Breast epithelium (tissue), 4 donors: ENCODE measurements at places on chromosomes 6 and 20. TPM values are rescaled to one million over a fixed set of nuclear protein-coding genes. Genes with fewer than 3 reads are reported as not detected.

GRCh38 chr6:16809753-16810358 lies 48.6 kb upstream of the ATXN1 start:
- H3K4me3 ChIP-seq = no peak overlapping the region
- no peaks in the 10 kb centered on the region for H3K4me1 ChIP-seq
- H3K27ac ChIP-seq = no peak overlapping the region
- no peaks in the 10 kb centered on the region for H3K27me3 ChIP-seq
- DNase-seq = no peak

DNA sequence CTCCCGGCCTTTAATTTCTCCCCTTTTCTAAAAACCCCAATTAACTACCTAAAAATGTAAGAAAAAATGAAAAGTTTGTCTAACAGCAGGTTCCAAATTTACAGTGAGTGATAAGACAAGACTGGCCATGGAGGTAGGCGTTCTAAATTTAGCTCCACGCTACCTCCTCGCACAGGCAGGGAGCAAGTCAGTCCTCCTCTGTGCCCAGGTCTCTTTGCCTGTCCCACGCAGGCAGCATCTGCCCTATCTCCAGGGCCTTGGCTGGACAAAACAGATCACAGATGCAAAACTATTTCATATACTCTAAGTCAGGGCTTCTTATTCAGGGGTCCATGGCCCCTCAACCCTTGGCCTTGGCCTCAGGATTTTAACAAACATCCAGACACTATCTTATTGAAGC lies 98.0 kb upstream of the JARID2 start:
- no peak for DNase-seq
- H3K27ac ChIP-seq = no peak overlapping the region
- H3K27me3 ChIP-seq = no peaks in the 10 kb centered on the region
- no peaks in the 10 kb centered on the region for H3K4me1 ChIP-seq
- H3K4me3 ChIP-seq = no peak overlapping the region

TGM3 gene
- not detected for total RNA-seq

DNA sequence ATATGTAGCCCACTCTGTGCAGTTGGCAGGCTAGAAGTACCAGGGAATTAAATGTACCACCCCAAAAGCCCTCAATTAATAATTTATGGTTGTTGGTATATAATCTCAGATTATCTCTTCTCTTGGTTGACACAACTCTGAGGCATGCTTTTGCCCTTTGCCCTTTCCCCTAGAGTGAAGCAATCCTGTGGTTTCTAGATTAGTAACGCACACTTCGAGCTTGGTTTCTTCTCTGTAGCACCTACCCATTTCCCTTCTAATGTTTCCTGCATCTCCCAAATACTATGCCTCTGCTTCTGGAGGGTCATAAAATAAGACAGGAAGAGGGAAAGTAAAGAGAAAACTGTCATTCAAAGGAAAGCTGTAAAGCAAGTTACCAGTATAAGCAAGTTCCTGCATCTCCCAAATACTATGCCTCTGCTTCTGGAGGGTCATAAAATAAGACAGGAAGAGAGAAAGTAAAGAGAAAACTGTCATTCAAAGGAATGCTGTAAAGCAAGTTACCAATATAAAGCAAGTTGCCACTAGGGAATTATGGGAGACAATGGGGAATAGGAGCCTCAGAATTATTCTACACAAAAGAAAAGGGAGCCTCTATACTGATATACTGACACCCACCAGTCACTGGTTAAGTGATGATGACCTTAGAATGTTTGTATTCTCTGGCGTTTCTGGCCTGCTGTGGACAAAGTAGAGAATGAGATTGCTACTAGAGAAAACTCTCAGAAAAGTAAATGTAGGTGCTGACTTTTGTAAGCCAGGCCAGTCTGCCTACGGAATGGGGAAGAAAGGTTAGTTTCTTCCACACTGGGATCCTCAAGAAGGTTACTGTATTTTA lies 862.6 kb upstream of the MAN1A1 start:
- DNase-seq = no peak
- no peak overlapping the region for H3K27ac ChIP-seq
- H3K27me3 ChIP-seq = no peaks in the 10 kb centered on the region

- DNase-seq = no peak
- H3K27ac ChIP-seq = peak overlapping the region; percentile 93
- H3K4me1 ChIP-seq = peaks cover 26% of the 10 kb centered on the region
- H3K27me3 ChIP-seq = no peaks in the 10 kb centered on the region
Observed at GRCh38 chr6:44232676-44233566, 9.5 kb downstream of the SLC29A1 start.

DNA sequence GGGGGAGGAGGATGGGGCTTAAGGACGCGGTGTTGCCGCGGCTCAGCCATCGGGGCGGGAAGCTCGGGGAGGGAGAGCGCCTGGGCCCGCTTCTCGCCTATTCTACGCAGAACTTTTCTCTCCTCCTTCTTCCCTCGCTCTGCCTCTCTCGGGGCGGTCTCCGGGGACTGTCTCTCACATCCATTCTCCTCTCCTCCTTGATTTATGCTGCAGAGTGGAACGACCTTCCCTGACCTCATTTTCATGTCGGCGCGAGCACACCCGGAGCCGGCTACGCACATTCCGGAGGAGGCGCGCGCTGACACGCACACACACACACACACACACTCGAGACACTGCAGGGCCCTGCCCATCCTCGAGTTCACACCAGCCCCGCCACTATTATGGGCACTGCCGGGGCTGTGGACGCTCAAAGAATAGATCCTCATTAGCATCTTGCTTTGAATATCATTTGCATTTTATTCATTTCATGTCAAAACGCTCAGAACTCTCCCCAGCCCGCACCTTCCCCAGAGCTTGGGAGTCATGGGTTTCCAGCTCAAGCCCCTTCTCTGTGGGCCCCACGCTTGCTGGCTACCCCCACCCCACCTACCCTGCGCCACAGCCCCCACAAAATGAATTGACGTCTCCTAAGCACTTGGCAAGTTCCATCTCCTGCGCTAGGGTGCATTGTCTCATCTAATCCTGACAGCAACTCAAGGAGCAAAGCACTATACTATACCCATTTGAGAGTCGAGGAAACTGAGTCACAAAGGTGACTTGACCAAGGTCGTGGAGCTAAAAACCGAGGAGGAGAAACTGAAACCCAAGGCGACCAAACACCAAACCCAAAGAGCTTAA lies 36.8 kb downstream of the NCR2 start:
- no peak for DNase-seq
- peaks cover 65% of the 10 kb centered on the region for H3K27me3 ChIP-seq
- no peak overlapping the region for H3K4me3 ChIP-seq

DNA sequence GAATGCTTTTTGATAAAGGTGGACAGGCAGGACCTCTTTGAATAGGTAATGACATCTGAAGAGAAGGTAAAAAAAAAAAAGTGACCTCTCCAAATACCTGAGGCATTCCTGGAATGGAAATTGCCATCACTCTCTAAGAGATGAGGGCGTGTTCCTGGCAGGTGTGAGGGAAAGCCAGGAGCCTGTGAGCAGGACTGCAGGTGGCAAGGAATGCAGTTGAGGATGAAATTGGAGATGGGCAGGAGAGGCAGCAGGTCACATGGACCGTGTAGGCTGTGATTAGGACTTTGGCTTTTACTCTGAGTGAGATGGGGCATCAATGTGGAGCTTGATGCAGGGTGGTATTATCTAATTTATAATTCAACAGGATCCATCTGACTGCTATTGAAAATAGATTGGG lies 227.4 kb downstream of the LRFN2 start:
- no peaks in the 10 kb centered on the region for H3K27me3 ChIP-seq
- no peak overlapping the region for H3K4me3 ChIP-seq
- no peaks in the 10 kb centered on the region for H3K4me1 ChIP-seq
- no peak for DNase-seq
- H3K27ac ChIP-seq = no peak overlapping the region

NKX2-4 gene
- not detected for total RNA-seq

GRCh38 chr6:129181001-129181400 lies 298.1 kb downstream of the LAMA2 start:
- no peaks in the 10 kb centered on the region for H3K4me1 ChIP-seq
- no peak overlapping the region for H3K4me3 ChIP-seq
- DNase-seq = no peak
- H3K27ac ChIP-seq = no peak overlapping the region
- peaks cover 6% of the 10 kb centered on the region for H3K36me3 ChIP-seq

DNA sequence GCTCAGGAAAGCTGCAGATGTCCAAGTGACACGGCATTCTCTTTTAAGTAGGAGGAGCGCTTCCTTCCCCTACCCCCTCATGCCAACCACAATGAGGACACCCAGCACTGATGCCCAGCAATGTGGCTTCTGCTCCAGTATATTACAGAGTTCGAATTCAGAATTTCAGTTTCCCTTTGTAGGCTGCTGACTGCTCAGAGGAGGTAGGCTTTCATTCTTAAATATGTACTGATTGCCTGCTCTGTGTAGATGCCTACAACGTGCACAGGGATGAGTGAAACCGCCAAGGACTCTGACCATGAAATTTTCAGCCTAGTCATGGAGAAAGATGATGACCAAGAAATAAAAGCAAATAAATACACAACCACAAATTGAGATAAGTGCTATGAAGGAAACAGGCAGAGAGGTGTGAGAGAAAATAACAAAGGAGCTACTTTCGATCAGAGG lies 50.9 kb upstream of the TNFAIP3 start:
- H3K4me1 ChIP-seq = peaks cover under 1% of the 10 kb centered on the region
- no peak overlapping the region for H3K4me3 ChIP-seq
- no peaks in the 10 kb centered on the region for H3K36me3 ChIP-seq
- no peak for DNase-seq

ADTRP gene
- total RNA-seq = 0.48 TPM
